ENCODE measurements at places on chromosomes 1 and 21.

GRCh38 chr1:205454903-205455335 is 926 bp downstream of the BLACAT1 start:
- DNase-seq: no peak

DNA sequence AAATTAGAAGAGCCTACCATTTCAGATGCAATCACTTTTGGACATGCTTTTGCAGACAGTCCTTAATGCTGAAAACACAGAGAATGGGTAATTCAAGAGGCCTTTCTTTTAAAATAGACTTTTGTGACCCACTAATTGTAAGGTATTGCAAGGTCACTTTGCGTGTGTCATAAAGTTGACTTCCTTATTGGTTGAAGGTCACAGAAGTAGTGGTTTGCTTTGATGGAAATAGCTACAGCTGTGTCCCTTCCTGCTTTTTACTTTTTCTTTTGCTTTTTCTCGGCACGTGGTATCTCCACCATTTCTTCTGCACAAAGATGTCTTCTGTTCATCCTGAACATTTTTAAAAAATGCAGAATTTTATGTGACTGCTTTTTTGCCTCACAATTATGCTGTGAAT is 146.8 kb downstream of the DYRK1A start:
- no peak for DNase-seq

DNA sequence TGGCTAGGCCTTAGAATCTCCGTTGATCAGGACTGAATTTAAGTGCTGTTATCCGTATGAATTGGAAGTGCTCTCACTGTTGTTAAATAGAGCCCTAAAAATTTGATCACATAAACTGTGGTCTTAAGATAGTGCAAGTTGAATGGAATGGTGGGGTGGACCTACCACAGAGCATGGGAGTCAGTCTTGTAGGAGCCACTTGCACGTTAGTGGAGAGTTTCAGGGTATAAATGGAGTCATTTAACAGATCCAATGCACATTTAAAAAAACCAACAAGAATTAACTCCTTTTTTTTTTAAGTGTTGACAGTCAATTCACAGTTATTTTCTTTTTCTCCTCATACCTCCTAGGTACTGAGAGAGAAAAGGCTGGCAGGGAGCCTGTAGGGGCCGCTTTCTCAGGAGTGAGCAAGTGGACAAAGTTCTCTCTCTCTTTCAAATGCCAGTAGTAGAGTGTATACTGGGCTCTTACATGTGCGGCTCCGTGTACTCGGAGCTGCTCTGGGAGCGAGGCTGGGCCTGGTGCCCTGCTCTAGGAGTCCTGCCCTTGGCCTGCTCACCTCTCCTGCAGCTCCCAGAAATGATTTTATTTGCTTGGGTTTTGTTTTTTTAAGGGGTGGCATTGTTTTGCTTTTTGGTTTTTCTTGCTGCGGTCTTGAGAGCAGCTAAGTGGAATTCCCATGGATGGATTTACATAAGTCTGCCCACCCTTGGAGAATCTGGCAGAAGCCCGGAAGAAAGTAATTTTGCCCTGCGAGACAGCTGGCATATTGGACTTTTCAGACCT is 91.3 kb downstream of the ATP5PO start:
- no peak for DNase-seq

DNA sequence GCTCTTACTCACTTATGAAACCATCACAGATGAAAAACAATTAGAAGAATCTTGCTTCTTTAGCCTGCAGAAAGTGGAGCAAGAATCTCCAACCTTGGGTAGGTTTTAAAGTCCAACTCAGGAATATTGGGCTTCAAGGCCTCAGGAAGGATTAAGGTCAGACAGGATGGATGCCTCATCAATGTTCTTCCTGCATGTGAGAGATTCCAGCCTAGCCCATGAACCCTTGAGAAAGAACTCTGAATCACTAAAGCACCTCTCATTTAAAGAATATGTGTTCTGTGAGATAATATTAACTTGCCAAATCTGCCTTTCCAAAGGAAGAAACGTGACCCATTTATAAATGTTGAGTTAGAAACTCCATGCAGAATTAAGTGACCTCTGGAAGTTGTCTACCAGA is 345.2 kb upstream of the CAMK1G start:
- DNase-seq: no peak

DNA sequence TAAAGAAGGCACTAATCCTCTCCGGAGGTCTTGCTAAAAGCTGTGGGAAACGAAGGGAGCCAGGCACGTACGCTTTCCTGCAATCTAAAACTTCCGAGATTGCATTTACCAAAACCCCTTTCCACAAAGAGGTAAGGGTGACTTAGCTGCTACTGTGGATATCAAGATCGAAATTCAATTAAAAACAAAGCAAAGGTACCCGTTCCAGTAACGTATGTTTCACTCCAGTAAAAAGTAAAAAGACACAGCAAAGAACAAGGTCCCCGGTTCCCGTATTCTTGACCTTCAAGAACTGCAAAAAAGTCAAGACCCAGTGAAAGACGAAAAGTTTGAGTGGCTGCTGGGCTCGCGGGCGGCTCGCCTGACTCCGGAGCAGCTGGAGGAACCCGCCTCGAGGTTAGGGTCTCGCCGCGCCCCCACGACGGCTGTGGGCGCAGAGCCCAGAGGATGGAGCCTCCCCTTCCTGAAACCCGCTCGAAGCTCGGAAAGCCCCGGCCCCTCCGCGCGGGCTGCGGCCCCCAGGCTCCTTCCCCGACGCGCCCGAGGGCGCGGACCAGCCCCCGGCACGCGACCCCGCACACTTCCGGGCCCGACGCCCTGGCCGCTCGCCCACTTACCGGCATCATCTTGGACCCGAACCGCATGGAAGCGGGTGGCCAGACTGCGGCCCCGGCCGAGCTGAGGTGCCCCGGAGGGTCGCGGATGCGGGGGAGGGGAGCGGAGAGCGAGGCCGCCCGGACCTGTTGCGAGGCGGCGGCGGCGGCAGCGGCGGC is 524 bp downstream of the TP53BP2 start:
- peak; percentile 68 for DNase-seq

DNA sequence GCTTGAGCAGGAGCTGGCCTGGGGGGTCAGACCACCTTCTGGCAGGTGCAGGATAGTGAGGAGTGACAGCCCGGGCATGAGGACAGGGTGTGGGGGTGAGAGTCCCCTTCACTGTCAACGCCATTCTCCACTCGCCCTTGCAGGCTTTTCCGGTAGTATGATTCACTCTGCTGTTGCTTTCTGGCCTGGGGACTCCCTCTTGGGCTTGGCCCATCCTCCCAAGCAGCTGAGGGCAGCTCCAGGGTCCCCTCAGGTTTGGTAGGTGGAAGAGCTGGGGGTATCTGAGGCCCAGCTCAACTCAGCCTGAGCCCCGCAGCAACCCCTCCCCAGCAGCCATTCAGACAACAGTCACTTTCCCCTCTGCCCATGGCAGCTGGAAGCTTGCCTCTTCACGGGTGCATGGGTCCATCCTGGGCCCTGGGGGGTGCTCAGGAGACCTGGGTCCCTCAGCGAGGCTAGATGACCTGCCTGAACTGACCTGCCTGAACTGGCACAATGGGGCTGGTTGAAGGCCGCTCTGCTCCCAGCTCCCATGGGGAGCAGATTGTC is 1.3 kb downstream of the CLDN19 start:
- no peak for DNase-seq

DNA sequence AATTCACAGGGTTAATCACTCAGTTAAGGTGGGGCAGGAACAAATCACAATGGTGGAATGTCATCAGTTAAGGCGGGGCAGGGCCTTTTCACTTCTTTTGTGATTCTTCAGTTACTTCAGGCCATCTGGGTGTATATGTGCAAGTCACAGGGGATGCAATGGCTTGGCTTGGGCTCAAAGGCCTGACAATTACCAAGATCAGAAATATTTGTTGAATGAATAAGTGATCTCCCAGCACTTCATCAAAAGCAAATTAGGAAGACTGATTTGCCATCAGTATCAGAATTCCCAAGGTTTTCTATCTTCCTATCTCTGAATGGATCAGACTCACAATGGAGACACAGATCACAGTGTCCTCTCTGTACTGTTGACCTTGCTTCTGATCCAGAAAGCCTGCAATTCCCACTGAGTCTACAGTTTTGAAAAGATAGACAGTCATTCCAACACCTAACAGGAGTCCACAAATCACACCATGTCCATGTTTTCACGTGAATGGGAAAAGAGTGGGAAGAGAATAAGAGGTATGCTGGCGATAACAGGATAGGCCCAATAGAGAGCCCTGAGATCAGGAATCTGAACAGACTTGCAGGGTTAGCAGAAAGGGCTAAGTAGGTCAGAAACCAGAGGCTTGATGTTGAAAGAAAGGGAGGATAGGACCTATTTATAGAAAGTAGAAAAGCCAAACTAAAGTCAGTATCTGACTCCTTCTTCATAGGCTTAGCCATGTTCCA is 75.3 kb downstream of the KCNK1 start:
- no peak for DNase-seq

DNA sequence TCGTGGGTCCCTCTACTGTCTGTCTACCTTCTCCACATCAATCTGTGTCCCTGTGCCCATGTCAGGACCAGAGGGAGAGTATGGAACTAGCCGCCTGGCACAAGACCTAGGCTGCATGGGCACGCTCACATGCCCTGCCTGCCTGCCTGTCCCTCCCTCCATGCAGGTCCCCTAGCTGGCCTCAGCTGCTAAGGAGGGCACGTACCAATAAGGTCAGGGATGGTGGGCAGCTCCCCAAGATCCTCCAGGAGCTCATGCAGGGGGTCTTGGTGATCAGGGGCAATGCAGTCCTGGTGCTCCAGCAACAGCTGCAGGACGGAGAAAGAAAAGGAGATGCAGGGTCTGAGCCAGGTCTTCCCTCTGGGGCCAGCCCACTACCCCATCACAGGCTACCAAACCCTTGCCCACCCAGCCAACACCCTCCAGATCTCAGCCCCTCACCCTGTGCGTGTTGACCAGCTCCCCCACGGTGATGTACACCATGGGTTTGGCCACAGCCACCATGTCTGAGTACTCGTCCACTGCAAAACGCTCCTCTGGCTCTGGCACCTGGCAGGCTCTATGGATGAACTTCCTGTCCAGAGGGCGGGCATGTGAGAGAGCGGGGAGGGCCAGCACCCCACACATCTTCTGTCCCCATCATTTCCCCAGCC is 33.1 kb upstream of the MEF2D start:
- no peak for DNase-seq

DNA sequence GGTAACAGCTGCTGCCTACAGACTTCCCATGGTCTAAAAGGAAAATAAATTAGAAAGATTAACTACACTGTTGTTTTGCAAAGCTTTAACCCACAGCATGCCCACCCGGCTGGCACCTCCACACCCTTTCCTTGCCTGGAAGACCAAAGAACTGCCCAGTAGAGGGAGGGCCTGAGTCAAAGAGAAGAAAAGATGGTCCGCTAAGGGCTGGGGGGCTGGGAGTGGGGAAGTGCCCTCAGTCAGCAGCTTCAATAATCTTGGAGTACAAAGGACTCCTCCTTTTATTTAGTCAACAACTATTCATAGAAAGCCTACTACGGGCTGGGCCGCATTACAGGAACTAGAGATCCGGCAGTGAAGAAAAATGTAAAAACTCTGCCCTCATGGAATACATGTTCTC is 40.6 kb downstream of the ERI3 start:
- DNase-seq: no peak

DNA sequence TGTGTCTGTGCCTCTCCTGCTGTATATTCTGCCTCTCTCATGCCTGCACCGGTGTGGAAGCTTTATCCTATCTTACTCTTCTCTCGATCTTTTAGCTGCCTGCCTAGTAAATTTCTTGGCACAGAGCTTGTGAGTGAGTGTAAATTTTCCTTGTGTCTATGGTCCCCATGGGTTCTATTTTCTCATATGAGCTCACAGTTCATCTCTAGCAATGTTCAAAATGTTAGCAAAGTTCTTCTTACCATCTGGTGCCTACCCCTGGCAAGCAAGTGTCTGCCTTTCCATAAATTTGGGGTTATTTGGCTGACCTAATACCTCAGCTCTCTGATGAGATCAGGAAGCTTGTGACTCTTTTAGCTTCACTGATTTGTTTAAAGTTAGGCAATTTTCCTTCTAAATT is 572.1 kb upstream of the BRINP3 start:
- no peak for DNase-seq

DNA sequence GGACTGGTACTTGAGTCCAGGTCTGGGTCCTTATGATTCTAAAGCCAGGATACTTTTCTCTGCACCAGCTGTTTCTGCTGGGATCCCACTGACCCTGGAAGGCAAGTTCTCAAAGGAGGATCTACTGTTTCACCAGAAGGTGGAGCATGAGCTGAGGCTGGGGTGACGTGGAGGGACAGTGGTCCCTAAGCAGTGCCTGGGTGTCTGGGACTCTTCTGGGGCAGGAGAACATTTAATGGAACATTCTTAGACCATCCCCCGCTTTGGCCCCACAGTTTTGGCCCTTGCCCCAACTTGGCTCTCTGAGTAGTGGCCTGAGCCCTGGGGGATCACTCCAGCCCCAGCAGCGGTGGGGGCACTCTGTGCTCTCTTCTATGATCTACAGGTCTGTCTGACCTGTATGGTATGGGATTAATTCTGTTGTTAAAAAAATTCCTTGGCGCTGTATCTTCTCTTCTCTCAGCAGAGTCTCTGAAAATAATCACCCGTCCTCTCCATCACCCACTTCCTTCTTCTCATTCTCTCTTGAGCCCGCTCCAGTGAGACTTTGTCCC is 60.3 kb upstream of the CSF3R start:
- no peak for DNase-seq

GRCh38 chr1:57111175-57111574 is 145.4 kb upstream of the C8B start:
- DNase-seq: no peak

- no peak for DNase-seq
These were observed 291.9 kb upstream of the USP25 start for GRCh38 chr21:15437883-15438282.

GRCh38 chr1:206579747-206580437 is 32.4 kb downstream of the EIF2D start:
- peak; percentile 74 for DNase-seq

DNA sequence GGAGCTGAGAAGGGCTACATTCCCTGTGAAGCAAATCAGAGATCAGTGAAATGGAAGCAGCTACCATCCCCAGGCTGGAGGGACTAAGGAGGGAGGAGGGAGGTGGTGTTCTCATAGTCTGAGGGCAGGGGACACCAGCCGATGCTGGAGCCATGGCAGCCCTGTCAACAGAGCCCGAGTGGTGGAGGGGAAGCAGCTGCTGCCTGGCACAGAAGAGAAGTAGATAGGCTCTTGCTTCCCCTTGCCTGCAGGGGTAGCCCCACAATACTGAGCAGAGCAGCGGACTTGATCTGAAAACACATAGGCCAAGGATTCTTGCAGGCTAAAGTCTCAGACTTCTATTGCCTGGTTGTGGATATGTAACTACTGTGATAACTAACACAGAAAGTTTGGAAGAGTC is 255.1 kb downstream of the FGGY start:
- no peak for DNase-seq

GRCh38 chr1:105073660-105074059 is 1324.0 kb downstream of the AMY1C start:
- DNase-seq: no peak

GRCh38 chr1:161166669-161167548 is 683 bp downstream of the PPOX start:
- no peak for DNase-seq

Data from activated B cell treated with CpG ODN at 0.5 μM for 24 hours (primary cell).